ENCODE measurements at places on chromosomes 2 and 18.

GRCh38 chr18:61602836-61603235 lies 269.6 kb downstream of the CDH20 start:
- no peak for DNase-seq

DNA sequence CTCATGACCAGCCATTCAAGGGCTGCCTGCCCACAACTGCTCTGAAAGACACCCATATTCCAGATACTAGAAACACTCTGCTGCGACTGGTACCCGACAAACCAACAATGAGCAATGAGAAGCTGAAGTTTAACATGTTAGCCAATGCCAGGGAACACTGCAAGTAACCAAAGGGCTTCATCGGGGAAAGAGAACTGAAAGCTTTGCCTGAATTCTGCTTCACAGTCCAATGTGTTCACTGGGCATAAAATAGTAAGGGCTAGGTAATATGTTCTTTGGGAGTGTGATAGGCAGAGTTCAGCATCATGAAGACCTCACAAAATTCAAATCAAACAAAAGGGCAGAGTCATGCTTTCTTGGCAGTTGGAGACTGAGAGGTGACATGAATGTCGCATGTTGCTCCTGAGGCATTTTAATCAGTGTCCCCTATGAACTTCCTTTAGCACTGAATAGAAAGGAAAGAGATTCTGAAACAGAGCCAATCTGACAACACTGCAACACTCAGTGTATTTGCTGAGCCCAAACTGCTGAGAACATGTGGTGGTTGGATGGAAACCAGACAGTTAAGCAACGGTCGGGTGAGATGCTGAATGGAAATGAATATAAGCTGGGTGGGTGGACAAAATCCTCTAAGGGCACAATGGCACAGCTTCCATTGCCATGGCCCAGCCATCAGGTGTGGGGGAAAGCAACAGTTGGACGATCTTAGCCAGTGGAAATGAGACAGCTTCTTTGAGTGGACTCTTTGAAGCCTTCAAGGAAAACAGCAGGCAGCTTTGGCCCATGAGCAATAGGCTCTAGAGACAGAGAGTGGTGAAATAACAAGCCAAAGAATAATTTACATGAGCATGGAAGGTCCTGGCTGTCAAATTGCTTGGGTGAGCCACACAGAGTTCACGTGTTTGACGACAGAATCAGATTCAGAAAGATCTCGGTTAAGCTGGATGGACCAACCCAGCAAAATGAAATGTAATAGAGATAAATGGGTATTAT lies 277.5 kb downstream of the AFF3 start:
- no peak for DNase-seq

DNA sequence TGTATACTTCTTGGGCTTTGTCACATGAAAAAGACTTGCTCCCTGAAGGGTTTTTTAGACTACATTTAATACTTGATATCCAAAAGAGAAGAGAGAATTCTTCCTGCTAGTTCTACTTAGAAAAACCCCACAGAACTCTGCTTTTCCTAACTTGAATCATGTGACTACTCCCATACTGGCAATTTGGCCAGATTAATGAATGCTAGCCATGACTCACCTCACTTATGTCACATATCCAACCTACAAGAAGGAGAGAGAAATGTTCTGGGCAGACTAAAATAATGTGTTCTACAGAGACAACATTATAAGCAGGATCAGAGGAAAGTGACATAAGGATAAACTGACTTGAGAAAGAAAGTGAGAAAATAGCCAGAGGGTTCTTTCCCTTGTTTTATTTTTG lies 249.3 kb upstream of the GULP1 start:
- no peak for DNase-seq

DNA sequence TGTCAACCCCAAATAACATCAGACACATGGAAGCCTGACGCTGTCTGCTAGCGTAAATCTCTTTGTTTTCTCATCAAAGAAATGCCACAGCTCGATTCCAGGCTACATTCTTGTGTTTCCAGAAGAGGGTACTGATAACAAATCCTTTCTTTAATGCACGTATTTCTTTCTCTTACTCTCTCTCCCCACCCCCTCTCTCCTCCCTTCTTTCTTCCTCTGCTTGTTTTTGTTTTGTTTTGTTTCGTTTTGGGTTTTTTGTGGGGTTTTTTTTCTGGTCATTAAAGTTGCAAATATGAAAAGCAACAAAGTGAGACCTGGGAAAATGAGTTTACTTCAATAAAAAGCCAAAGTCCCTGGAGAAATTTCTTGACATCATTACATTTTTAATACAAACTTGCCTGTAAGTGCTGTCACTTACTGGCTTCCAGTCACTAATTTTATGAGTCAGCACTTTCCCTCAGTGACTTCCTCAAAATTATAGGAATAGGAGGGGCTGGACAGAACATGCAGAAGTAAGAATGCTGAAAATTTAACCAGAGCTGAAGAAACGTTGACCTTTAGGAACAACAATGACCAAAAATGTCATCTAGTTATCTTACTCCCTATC lies 106.7 kb upstream of the NABP1 start:
- no peak for DNase-seq

- no peak for DNase-seq
Observed at GRCh38 chr2:39632876-39633275, 32.8 kb upstream of the TMEM178A start.

Data from endothelial cell (in vitro differentiated cells).